GM12891 (cell line): ENCODE measurements at places on chromosomes 4 and X.

GRCh38 chr4:4677556-4678522, 136.0 kb upstream of the STX18 start:
- no peak for DNase-seq

DNA sequence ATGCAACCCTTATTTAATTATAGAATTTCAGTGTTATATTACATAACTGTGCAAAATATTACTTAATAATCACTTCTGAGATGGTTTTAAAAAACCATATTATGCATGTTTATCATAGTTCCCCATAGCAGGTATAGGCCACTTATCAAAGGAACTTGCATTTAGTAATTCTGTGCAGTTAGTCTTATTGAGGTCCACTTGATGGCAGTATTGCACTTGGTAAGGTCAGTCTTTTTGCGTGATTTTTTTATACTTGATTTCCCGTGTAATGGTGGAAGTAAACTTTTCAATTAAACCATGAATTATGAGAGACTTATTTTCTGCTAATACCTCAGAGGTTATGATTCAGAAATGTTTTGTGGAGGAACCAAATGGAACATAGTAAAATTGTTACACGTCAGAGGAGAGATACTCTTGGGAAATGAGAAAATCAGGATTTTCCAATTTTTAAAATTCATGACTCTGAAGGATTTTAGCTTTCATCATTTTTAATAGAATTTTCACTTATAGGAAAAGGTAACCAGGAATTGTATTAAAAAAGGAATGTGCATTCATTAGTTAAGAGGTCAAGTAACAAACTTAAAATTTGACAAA, 230.0 kb downstream of the CCSER1 start:
- no peak for DNase-seq

DNA sequence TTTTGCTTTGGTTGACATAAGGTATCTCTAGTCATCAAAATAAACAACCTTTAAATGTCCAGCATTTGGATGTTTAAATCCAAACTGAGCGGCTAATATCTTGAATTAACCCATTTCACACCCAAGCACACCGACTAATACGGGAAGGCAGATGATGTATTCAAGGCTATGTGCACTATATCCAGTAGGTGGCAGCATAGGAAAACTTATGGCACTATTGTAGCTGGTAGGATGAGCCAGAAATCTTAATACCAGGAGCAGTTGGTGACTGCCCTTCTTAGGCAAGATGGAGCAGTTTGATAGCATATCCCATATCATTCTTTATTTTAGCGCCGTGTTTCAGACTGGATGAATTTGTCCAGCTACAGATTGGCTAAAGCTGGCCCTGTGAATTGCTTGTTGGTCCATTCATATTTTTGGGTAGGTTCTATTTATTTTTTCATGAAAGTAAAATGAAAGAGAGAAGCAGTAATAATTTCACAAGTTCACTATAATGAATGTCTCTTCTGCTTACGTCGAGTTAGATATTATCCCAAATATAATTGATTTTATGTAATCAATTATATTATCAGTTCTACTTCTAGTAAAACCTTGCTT, 24.4 kb downstream of the UCHL1 start:
- peak; percentile 51 for DNase-seq

- DNase-seq: no peak
These were observed 27.8 kb upstream of the WWC2 start for GRCh38 chr4:183071222-183071621.

GRCh38 chrX:2664502-2664901, 26.6 kb upstream of the CD99 start:
- DNase-seq: no peak

DNA sequence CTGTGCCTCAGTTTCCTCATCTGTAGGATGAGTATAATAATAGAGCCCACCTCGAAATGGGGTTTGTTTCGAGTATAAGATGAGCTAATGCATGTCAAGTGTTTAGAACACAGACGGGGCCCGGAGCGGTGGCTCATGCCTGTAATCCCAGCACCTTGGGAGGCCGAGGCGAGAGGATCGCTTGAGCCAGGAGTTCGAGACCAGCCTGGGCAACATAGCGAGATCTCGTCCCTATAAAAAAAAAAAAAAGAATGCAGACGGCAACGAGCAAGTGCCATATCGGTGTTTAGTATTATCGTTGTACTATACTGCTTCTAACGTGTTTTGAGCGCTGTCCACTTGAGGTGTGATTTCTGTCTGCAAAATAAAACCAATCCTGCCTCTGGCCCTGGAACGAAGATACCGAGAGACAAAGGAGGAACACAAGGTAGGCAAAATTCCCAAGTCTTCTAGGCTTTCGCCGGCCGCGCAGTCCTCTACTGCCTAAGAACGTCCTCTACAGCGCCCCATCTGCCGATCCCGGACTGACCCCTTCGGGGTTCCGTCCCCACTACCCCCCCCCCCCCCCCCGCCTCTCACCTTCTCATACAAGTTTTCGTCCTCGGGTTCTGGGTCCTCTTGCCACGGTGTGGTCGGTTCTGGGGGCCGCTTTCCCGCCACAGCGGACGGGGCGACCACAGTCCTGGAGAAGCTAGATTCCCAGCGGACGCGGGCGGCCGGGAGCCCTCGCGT, 442 bp downstream of the NDUFB11 start:
- no peak for DNase-seq

DNA sequence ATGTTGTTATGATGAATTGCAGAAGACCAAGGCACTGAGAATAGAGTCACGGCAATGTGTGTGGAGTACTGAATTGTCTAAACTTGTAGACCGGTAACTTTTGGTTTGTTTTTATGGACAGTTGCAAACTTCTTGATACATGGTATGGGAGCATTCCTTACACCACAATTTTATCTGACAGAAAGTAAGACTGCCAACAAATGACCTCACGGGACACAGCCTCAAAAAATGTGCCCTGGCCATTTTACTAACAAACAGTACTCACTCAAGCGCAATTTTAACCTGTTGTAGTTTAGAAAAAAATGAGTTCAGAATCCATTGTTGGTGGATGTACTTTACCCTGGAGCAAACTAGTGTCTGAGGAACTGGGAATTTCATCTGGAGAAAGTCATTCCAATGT, 321.2 kb downstream of the CAMK2D start:
- DNase-seq: no peak

DNA sequence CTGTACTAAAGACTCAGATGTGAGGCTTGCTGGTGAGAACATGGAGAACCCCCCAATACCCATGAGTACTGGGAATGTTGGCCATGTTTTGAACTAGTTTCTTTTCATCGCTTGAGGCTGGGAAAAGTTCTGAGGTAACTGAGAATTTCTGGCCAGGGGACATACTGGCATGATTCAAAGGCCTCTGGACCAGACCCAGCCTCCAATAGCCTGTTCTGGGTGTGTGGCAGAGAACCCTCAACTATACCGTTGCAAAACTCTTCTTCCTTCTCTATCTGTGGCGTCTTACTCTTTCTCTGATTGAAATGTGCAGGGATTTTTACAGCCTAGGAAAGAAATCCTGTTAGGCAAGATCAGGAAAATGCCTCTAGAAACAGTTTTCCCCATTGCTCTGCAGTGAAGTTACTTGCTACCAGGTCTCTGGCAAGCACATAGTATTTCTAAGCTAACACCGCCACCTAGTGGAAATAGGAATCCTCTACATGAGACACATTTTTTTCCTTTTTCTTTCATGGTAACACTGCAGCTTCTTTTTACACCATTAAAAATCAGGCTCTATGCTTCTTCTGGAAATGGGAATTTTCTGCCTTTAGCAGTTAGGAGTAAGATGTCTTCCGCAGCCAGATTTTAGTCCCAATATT, 170.7 kb upstream of the ZCCHC13 start:
- DNase-seq: no peak

- no peak for DNase-seq
These were observed 183.9 kb downstream of the OR13H1 start for GRCh38 chrX:131727778-131728177.

DNA sequence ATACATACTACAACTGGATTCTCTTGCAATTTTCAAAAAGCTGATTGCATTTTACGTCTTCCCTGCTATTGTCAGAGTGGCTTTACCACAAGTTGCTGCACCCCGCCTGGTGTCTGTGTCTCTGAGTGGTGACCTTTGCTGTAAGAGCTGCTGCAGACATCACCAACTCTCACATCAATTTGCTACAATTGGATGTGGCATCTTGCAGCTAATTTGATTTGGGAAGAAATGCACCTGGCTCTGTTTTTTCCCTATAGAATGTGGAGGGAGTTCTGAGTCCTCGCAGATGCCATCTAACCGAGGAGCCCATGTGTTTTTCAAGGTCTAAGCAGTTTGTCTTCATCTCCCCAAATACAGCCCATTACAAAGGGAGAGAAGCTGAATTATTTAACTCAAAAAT, 73.8 kb upstream of the PHOX2B start:
- DNase-seq: no peak

GRCh38 chr4:168830777-168831512, 179.1 kb downstream of the CBR4 start:
- DNase-seq: no peak

DNA sequence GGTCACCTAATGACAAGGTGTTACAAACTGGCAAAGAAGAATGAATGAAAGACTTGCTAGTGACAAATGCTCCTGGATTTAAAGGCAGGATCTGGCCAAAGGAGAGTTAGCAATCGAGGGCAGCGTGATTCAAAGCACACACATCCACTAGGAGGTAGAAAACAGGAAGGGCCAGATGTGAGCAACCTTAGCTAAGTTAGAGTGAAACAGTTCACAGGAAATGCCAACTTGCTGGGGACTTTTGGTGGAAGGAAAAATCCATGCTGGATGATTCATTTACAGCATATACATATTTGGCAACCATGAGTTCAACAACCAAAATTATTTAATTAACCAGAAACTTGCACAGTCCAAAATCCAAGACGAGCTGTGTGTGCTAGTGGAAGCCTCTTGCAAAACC, 276.9 kb downstream of the PTTG2 start:
- DNase-seq: no peak
